ENCODE measurements at places on chromosomes 11 and 22.

- DNase-seq = no peak
These were observed 385.5 kb upstream of the B3GAT1 start for GRCh38 chr11:134797411-134798089.

GRCh38 chr11:94823102-94823732 lies 55.1 kb downstream of the AMOTL1 start:
- no peak for DNase-seq

- no peak for DNase-seq
These were observed 776.4 kb downstream of the LRRC4C start for GRCh38 chr11:40683010-40683409.

GRCh38 chr22:43077121-43077877 lies 11.9 kb downstream of the TTLL1 start:
- no peak for DNase-seq

All from stimulated activated CD4-positive, alpha-beta T cell treated with anti-CD3 and anti-CD28 coated beads, Interleukin-12 subunit alpha, Interleukin-12 subunit beta, amount 100 ng/mL, for 24 hours (primary cell).